ENCODE measurements at places on chromosomes 2 and 18.

DNA sequence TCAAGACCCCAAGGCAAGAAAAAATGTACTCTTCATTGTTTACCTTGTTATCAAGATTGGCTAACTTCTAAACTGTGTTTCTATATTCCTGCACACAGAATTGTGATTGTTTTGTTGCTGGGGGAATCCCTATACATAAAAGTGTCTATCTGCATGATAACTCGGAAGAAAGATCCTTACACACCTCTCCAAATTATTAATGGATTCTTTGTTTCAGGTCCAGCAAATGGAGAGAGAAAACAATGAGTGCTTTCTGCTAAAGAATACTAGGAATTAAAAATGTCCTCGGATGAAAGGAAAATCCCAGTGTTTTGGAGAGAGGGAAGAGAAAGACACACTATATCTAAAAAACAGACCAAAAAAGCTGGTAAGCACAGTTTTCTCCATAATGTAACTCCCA, 6.2 kb upstream of the DAPL1 start:
- DNase-seq: no peak

DNA sequence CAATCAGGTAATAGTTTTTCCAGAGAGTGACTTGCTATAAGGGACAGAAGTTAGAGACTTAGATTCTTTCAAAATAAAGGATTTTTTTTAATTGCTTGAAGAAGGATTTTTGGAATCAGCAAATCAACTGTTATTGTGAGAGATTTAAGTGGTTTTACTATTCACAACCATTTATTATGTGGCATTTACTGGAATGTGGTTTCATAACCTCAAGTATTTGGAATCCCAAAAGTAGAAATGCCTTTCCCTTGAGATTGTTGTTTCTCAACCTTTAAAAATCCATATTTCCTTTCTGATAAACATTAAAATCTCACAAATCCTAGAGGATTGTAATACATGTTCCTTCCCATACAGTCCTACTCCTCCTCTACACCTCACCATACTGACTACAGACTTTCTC, 5.0 kb downstream of the TANK start:
- DNase-seq: peak; percentile 82

DNA sequence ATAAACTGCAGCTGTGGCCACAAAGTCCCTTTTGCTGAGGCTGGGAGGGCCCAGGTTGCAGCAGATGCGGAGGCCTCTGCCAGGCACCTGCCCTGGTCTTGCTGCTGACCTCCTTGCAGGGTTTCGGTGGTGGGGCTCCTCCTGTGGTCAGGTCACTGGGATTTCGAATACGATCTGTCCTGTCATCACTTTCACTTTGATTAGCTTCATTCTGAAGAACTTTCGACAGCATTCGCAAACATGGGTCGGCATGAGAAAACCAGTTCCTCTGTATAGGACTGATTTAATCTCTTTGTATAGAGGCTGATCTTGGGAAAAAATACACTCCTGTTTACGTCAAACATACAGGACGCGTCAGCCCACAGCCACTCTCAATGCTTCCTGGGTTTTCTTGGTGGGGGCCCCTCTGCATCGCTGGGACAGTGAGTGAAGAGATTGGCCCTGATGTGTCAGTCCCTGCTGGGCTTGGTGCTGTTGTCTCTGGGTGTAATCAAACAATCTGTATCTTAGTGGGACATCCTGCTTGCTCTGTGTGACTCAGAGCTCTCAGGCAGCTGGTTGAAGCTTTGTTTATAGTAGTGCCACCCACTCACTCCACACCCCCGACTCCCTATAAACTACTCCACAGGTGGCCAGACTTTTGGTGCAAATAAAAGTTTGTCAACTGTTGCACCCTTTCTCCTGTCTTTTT, 209.4 kb upstream of the CXCR4 start:
- peak; percentile 10 for DNase-seq

GRCh38 chr18:42527766-42528165, 572.7 kb downstream of the PIK3C3 start:
- DNase-seq: no peak

GRCh38 chr18:29191263-29191662, 1014.3 kb upstream of the CDH2 start:
- peak; percentile 55 for DNase-seq

DNA sequence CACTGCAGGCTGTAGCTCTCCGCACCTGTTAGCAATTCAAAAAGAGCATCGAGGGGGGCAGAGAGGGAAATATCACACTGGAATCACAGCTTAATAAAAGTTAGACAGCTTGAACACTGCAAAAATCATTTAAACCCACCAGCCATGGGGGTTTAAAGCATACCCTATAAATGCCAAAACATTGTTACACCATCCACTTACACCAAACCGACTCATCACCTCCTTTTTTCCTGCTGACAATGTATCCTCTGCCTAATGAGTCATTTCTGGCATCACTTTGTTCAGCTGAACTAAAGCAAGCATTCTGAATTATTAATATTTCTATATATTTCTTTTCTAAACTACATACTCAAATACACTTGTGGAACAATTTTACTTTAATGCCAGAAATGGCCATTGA, 21.6 kb downstream of the MC4R start:
- no peak for DNase-seq

- DNase-seq: peak; percentile 62
Observed at GRCh38 chr18:9851511-9851910, 34.3 kb upstream of the TXNDC2 start.
